ENCODE measurements at places on chromosomes 2 and 18. TPM values are rescaled to one million over a fixed set of nuclear protein-coding genes. Genes with fewer than 3 reads are reported as not detected.

Gene CMPK2
- 0.17 TPM for total RNA-seq

Gene PRKAG3
- not detected for total RNA-seq

Gene AQP12B
- not detected for total RNA-seq

Gene PTPRN
- total RNA-seq = 11.3 TPM

Gene CCDC150
- 7.9 TPM for total RNA-seq

Gene LAMA1
- total RNA-seq = 222 TPM

Gene APCDD1
- total RNA-seq = not detected

Gene CLEC4F
- total RNA-seq = not detected

Gene ADCYAP1
- 0.57 TPM for total RNA-seq

Gene DSG4
- not detected for total RNA-seq

Gene CCDC121
- 3.8 TPM for total RNA-seq

Gene SETBP1
- 2.5 TPM for total RNA-seq

Gene TMEM247
- total RNA-seq = not detected

Gene SCN9A
- total RNA-seq = 58.6 TPM

Gene SCN7A
- total RNA-seq = 0.02 TPM

Gene DSEL
- 5.8 TPM for total RNA-seq

Gene ABCG5
- not detected for total RNA-seq

Gene CXCR4
- not detected for total RNA-seq

Gene C2orf80
- not detected for total RNA-seq

Gene IMMT
- total RNA-seq = 70.7 TPM

Gene SMPD4
- 36.6 TPM for total RNA-seq

Gene SAG
- total RNA-seq = not detected

Gene NOSTRIN
- 10.0 TPM for total RNA-seq

Gene ABCG8
- total RNA-seq = not detected

Gene RPRM
- 0.10 TPM for total RNA-seq

Gene POMC
- not detected for total RNA-seq

Gene GBX2
- 1.8 TPM for total RNA-seq

Gene FZD7
- total RNA-seq = 16.8 TPM

Gene RUFY4
- not detected for total RNA-seq

Gene SEPTIN10
- total RNA-seq = 164 TPM

Measured in NCI-H460 (cell line).